Kidney capillary endothelial cell (primary cell): ENCODE measurements at places on chromosomes 7 and 10.

- no peak for DNase-seq
Observed at GRCh38 chr10:65273115-65273514, 1652.7 kb upstream of the LRRTM3 start.

- no peak for DNase-seq
Observed at GRCh38 chr7:115226410-115226809, 304.5 kb downstream of the MDFIC start.

GRCh38 chr7:152335900-152336571 is 99.8 kb downstream of the KMT2C start:
- DNase-seq = no peak

DNA sequence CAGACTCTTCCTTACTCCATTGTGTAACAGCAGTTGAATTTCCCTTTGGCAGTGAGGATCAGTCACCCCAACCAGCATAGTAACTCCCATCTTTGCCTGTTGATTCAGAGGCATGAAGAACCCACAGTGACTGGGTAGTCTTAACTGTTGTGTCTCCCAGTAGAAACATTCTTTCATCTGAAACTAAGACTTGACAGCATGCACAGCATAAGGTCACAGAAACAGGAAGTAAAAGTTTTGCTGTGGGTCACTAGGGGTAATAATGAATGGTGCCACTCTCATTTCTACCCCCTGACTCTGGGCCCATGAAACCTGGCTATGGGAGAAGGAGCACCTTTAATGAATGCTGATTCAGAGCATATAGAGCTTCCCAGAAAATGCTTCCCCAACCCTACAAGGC is 8.3 kb upstream of the FRMPD2 start:
- no peak for DNase-seq

- DNase-seq = no peak
Observed at GRCh38 chr10:75828413-75828812, 397.0 kb downstream of the LRMDA start.

DNA sequence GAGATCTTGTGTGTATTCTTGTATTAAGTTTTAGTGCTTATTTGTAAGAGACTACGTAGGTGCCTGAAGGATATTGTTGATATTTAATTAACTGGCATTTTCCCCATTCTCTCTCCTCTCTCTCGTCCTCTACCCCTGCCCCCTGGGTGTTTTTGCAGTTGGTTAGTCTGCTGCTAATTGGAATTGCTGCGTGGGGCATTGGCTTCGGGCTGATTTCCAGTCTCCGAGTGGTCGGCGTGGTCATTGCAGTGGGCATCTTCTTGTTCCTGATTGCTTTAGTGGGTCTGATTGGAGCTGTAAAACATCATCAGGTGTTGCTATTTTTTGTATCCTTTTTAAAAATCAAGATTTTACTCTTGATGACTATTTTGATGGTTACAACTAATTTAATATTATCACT is 22.5 kb downstream of the TSPAN13 start:
- no peak for DNase-seq

DNA sequence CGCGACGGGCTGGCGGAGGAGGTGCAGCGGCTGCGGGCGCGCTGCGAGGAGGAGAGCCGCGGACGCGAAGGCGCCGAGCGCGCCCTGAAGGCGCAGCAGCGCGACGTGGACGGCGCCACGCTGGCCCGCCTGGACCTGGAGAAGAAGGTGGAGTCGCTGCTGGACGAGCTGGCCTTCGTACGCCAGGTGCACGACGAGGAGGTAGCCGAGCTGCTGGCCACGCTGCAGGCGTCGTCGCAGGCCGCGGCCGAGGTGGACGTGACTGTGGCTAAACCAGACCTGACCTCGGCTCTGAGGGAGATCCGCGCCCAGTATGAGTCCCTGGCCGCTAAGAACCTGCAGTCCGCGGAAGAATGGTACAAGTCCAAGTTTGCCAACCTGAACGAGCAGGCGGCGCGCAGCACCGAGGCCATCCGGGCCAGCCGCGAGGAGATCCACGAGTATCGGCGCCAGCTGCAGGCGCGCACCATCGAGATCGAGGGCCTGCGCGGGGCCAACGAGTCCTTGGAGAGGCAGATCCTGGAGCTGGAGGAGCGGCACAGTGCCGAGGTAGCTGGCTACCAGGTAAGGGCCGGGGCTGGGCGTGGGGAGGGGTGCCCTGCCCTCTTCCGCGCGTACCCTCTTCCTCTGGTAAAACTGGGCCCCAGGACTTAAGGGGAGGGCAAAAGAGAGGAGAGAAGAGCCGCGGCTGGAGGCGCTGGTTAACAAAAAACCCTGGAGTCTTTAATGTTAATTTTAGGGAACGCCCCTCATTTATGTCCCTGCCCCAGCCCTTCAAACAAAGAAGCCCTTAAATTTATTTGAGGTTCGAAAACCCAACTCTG is 987 bp downstream of the INA start:
- no peak for DNase-seq

DNA sequence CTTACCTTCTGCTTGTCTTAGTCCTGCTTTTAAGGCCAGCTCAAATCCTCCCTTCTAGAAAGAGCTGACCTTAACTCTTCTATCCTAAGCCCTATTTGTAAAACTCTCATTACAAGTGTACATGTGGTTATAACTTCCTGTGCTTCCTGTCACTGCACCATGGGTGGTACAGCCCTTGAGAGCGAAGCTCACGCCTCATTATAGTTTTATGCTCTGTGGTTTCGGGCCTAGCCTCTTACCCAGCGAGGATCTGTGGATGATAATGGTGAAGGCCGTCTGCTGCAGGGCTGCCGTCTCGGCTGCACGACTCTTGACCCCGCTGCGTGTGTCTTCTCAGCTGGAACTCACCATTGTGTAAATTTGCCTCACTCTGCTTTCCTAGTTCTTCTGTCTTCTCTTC is 74.6 kb downstream of the CUL1 start:
- no peak for DNase-seq

- DNase-seq = no peak
Observed at GRCh38 chr7:3537210-3537875, 236.3 kb downstream of the SDK1 start.

DNA sequence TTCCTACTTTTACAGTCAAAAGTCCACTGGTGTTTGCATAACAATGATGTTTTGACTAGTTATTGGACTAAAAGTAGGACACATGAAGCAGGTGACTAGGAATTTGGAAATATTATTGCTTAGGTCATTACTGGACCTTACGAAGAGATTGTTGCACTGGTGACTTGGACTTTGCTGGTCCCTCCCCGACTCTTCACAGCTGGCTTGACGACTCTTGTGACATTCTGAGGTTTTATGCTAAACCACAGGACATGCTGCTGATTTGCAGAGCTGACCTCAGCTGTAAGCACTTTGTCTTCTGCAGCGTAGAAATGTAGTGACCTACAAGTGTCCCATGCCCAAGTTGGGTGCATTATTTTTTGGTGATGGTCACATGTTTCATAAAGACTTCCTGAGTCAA is 21.9 kb downstream of the PCBD1 start:
- no peak for DNase-seq
